Memory B cell (primary cell): ENCODE measurements at places on chromosomes 6 and 20.

- no peak for DNase-seq
These were observed 10.9 kb downstream of the DUSP15 start for GRCh38 chr20:31859266-31859997.

GRCh38 chr6:15077961-15078360 is 167.9 kb upstream of the JARID2 start:
- no peak for DNase-seq

GRCh38 chr20:10705801-10706459 is 32.1 kb upstream of the JAG1 start:
- no peak for DNase-seq

- no peak for DNase-seq
These were observed 170.7 kb upstream of the PMEPA1 start for GRCh38 chr20:57880571-57880892.

DNA sequence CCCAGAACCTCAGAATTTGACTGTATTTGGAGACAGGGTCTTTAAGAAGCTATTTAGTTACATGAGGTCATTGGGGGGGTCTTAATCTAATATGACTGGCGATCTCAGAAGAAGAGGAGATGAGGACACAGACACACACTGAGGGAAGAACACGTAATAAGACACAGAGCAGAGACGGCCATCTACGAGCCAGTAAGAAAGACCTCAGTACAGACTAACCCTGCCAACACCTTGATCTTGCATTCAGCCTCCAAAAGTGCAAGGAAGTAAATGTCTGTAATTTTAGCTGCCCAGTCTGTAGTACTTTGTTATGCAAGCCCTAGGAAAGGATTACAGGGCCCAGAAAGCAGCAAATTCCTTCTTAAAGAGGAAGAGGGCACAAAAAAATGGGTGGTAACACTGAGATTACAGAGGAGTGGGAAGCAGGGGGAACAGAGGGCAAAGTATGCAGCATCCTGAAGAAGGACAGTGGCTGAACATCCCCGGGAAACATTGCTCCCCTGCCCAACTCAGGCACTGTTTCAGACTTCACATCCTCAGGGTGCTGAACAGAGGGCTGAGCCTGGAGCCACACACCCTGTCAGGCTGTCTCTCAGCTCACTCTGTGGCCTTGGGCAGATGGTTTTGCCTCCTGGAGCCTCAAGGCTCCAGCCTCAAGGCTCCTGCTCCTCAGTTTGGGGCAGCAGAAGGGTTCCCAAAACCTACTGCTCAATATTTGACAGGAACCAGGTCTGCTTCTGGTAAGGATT is 27.9 kb upstream of the SIRPG start:
- no peak for DNase-seq

GRCh38 chr6:168024951-168025510 is 27.6 kb downstream of the KIF25 start:
- DNase-seq: no peak

GRCh38 chr20:5835871-5836270 is 85.7 kb downstream of the SHLD1 start:
- no peak for DNase-seq

GRCh38 chr6:121901432-121901831 is 466.0 kb downstream of the GJA1 start:
- DNase-seq: no peak

DNA sequence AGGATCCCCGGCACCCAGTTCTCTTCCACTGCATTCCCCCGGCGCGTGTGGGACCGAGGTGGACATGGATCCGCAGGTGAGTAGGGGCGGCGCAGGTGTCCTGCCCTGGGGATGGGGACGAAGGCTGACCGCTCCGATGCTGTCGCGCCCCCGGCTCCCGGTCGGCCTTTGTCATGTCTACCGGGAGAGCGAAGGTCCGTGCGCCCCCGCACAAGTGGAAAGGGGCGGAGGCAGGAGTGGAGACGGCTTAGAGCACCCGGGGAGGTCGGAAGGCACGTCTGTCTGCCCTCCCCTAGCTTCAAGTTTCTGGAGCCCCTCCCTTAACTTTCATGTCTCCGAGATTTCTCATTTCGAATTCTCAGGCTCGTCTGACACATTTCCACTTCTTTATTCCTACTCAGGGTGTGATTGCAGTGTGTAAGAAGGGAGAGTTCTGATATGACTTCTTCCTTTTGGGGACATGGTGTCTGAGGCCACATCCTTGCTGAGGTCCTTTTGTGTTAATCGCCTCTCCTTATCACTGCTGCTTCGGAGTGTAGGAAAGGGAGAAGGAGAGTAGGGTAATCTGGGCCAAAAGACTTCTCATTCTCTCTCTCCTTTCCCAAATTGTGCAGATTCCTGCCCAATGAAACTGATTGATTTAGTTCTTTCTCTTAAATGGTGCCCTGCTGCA is 435 bp downstream of the KIFC1 start:
- no peak for DNase-seq

GRCh38 chr6:39269961-39270360 is 40.7 kb upstream of the KCNK5 start:
- DNase-seq: no peak

DNA sequence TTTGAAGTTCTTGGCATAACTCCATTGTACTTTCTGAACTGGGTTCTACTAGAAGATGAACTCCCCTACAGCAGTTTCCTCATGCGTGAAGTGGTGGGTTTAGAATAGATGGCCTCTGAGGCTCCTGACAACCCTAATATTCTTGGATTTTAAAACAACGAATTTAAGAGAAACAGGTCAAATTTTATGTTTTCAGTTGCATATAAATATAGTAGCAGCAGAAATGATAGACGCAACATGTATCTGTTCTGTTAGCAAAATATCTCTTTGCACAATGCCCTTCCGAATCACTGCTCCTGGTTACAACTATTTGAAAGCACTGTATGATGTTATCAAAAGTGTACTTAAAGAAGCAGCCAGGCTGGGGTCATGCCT is 247.2 kb downstream of the TBC1D7 start:
- DNase-seq: no peak

GRCh38 chr6:158756977-158757752 is 62.0 kb downstream of the EZR start:
- DNase-seq: no peak

DNA sequence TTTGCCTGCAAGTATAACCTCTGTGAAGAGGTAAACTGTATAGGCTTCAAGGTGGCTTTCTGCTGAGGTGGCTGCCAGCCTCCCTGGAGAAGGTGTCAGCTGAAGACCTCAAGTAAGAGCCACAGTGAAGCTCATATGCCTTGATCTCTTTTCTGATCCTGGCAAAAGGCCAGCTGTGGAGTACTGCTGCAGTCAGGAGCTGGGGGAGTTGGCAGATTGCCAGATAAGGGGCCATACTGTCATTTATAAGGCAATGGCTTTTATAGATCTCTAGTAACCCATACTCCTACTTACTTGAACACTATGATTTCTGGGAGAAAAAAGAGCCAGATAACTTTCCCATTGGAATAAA is 8.8 kb upstream of the CEP85L start:
- DNase-seq: no peak

- no peak for DNase-seq
These were observed 15.0 kb downstream of the BTN2A1 start for GRCh38 chr6:26472549-26473290.

GRCh38 chr20:46260480-46260879 is 47.8 kb downstream of the CDH22 start:
- DNase-seq: no peak

- no peak for DNase-seq
These were observed 57.3 kb downstream of the EYA2 start for GRCh38 chr20:46951840-46952497.

GRCh38 chr6:9250852-9251251 is 815.5 kb upstream of the SLC35B3 start:
- no peak for DNase-seq

DNA sequence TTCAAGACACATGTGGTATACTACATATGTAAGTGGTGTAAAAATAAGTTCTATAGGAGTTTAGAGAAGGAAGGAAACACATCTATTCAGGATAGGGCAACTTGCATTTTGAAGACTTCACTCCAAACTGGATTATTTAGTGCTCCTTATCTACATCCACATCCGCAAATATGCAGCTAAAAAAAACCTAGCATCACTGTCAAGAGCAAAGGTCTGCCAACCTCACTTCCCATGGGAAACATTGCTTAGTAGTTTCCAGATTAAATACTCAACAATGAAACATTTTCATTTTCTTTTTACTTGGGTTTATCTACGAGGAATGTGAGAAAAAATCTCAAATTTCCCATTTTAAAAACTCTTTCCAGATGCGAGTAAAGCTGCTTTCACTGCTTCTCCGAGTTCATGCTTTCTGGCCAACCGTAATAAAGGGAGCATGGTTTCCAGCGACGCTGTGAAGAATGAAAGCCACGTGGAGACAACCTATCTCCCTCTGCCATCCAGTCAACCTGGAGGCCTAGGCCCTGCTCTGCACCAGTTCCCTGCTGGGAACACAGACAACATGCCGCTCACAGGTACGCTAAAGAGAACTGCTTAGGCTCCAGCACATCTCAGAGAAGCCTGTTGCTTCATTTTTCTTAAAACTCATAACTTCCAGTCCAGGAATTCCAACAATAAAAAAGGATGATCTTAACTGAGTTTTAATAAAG is 48.2 kb downstream of the RFX6 start:
- no peak for DNase-seq

GRCh38 chr6:105964979-105965760 is 121.0 kb upstream of the PRDM1 start:
- no peak for DNase-seq

DNA sequence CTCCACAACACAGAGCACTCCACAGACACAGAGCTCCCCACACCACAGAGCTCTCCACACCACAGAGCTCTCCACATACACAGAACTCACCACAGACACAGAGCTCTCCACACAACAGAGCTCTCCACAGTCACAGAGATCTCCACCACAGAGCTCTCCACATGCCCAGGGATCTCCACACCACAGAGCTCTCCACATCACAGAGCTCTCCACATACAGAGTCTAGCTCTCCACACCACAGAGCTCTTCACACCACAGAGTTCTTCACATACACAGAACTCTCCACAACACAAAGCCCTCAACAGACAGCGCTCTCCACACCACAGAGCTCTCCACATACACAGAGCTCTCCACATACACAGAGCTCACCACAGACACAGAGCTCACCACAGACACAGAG is 55.3 kb downstream of the ERMARD start:
- no peak for DNase-seq

DNA sequence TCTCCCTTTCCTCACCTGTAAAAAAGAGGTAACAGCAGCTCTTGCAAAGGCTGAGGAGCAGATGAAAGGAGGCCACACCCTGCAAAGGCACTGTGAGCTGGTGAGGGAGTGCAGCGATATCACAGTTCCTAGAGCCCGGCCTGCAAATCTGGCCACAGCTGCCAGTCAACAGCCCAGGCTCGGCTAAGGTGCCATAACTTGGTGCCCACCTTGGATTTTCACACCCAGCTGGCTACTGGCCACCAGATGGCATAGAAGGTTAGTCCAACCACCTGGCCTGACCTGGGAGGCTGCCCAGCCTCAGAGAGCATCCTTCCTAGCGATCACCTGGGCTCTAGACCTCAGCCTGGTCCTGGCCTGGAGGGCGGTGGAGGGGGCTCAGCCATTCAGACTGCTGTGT is 46.8 kb downstream of the KCNB1 start:
- DNase-seq: no peak

GRCh38 chr20:11098888-11099287 is 425.1 kb upstream of the JAG1 start:
- DNase-seq: no peak

GRCh38 chr20:11754451-11754850 is 163.2 kb upstream of the BTBD3 start:
- no peak for DNase-seq

- DNase-seq: peak; percentile 17
These were observed 1.3 kb downstream of the KPNA5 start for GRCh38 chr6:116682334-116682712.

- DNase-seq: no peak
These were observed 40.8 kb downstream of the ZFAND3 start for GRCh38 chr6:37860226-37860839.

DNA sequence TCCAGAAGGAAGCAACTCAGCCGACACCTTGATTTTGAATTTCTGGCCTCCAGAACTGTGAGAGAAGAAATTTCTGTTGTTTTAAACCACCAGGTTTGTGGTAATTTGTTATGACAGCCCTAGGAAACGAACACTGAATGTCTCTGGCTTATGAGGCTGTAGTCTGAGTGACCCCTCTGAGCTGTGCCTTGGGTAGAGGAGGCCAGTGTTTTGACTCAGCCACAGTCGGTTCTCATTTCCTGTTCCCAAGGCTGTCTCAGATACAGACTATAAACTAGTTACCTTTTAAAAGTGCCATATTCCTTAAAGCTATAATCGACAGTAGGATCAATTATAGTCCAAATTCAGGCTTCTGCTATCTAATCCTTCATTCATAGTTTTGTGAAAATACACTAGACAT is 391.2 kb upstream of the MAP3K7 start:
- DNase-seq: no peak

DNA sequence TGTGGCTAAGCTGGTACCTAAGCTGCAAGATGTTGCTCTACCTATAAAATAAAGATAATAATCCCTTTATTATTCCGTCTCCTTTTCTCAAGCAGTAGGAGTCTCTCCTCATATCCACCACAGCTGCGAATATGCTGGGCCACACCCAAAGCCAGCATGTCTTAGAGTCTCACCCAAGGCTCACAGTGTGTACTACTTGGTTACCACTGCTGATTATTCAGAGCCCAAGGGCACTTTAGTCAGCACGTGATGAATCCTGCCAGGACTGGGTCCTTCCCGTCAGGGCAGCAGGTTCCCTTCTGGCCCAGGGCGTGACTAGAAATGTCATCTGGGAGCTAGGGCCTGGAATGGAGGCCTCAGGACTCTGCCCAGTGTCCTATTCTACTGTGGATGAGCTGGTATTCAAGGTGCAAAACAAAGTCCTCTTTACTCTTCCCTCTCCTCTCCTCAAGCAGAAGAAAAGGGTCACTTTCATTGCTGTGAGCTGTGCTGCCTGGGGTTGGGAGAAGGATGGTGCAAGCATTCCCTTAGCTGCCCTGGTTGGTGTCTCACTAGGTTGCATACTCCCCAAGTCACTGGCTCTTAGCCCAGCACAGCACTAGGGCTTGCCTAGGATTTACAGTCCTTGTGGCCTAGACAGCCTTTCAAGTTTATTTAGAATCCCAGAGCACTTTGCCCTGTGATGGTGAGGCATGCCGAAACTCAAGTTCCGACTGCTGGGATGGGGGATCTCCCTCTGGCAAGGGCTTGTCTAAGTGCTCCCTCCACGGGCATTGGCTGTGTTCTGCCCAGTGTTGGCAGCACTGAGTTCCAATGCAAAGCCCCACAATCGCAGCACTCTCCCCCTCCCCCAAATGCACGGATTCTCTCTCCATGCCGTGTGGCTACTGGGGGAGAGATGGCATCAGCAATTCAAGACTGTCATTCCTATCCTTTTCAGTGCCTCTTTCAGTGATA is 320.2 kb downstream of the BTBD9 start:
- DNase-seq: no peak

DNA sequence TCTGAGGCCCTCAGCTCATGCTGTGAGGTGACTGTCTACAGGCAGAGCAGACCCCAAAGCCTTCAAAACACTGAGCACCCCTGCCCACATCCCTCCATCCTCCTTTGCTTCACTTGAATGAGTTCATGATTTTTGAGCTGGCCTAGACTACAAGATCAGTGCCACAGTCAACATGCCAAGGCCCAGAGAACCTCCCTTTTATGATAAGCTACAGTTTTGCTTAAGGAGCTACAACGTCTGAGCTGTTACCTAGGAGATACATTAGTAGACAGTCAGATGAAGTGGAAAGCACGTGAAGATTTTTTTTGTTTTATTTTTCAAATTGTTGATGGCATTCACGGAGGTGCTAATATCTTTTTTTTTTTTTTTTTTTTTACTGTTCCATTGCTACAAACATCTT is 139.0 kb downstream of the SOBP start:
- no peak for DNase-seq
